ENCODE measurements at places on chromosomes 5 and 9. TPM values are rescaled to one million over a fixed set of nuclear protein-coding genes. Genes with fewer than 3 reads are reported as not detected.

DNA sequence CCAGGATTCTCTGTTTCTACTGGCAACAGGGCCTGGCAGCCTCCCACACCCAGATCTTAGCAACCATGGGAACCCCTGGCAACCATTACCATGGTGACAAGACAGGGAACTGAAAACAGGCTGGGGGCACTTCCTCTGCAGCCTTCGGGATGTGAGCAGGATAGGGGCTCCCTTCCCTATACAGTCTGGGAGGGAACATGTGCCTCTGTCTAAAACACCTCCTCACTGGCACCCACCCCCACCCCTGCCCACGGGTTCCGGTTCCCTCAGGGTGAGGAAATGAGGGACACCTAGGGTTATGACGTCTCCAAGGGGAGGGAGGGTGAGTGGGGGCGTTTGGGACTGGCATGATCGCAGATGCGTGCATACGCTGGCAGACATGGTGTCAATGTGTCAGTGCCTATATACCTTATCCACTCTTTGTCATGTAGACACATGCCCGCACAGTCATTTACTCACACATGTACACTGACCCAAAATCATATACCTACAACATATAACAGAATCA is 3.0 kb upstream of the DNAJB5 start:
- DNase-seq: no peak

DNA sequence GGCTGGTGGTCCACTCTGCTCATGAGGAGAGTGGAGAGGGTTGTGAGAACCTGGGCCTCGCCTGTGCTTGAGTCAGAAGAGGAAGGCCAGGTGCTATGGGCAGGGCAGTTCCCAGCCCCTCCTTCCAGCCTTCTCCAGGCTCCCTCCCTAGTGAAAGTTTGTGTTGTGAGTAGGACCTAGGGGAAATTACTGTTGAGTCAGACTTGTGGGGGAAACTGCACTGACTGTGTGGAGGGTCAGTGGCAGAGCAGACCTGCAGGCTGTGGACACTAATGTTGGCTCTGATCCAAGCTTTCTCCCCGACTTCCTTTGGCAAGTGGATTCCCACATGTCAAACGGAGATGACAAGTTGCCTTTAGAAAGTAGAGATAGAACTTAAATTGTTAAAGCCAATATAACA is 102.6 kb downstream of the ARHGAP26 start:
- no peak for DNase-seq

SPINK6 gene
- not detected for total RNA-seq

ZMAT2 gene
- total RNA-seq: 35.7 TPM

DNA sequence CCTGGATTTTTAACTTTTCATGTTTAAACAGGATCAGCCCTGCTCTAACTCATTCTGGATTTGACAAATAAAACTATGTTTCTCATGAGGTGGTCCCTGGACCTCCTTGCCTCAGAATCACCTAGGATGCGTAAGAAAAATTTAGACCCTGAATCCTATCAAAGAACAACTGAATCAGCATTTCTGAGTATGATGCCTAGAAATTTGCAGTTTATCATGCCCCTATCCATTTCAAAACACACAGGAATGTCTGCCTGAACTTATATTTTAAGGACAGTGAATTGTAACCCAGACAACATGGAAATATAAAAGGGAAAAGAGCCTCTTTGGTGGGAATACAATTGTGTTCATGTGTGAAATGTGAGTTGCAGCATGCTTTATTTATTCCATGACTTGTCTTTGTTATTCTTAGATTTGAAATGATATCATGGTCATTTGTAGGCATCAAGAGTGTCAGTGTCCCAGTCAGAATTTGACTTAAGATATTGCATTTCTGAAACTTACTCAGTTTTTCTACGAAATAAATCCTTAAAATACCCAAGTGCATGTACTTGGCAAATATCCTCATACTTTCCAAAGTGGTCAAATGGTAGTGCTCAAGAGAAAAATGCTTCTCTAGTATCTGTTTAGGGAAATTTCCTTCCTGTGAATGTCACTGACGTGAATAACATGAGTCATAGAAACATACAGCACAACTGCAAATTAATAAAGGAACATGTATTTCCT is 144.3 kb downstream of the GIN1 start:
- no peak for DNase-seq

DNA sequence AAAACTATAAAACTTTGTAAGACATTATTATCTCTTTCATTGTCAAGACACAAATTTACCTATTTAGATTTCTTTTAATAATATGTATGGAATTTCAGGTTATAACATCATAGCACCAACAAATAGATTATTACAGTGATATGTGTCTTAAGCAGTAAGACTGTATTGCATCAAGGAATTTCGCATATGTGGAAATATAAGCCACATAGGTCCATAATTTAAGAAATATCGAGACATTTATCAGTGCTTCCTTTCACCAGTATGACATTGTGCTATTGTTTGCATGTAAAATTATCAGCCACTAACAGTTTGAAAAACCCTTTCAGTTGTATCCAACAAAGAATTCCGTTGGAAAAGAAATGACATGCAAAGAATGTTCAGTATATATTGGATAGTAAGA is 186.7 kb upstream of the RASA1 start:
- DNase-seq: no peak
